ENCODE measurements at places on chromosomes 12 and 14.

DNA sequence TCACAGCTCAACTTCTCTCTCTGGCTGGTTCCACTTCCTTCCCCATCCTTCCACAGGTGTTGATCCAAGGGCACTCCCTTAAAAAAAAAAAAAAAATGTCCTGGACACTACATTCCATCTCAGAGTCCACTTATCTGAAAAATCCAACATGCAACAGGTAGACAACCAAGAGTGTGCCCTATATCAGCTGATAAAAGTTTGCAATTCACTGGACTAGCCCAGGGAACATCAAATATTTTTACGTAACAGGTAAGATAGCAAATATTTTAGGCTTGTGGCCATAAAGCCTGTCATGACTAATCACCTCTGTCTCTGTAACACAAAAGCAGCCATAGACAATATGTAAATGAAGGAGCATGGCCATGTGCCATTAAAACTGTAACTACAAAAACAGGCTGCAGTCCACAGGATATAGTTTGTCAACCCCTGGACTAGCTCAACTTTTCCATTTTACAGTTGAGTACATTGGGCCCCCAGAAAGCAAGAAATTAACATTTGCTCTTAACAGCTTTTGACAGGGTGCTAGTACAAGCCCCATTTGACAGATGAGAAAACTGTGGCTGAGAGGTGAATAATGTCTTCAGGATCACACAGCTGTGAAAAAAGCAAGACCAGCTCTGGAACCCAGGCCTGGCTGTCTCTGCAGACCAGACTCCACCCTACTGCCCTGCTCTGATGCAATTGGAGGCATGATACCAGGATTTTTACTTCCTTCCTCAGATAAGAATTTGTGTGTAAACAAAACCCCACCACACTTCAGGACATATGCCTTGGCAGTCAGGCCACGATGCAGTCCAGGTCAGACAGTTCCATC, 68.9 kb downstream of the CMKLR1 start:
- no peak for DNase-seq

GRCh38 chr12:52333321-52333720, 12.1 kb upstream of the KRT83 start:
- no peak for DNase-seq

DNA sequence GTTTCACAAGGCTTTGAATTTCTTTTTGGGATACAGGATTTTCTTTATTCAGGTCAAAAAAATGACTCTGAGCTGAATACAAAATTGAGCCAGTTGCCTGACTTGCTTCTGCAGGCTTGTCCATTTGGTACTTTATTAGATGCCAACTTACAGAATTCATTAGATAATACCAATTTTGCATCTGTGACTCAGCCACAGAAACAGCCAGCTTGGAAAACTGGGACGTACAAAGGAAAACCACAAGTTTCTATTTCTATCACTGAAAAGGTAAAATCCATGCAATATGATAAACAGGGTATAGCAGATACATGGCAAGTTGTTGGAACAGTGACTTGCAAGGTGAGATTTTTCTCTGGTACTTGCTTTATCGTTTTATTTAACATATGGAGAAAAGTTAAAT, 5.8 kb downstream of the AP5M1 start:
- no peak for DNase-seq

DNA sequence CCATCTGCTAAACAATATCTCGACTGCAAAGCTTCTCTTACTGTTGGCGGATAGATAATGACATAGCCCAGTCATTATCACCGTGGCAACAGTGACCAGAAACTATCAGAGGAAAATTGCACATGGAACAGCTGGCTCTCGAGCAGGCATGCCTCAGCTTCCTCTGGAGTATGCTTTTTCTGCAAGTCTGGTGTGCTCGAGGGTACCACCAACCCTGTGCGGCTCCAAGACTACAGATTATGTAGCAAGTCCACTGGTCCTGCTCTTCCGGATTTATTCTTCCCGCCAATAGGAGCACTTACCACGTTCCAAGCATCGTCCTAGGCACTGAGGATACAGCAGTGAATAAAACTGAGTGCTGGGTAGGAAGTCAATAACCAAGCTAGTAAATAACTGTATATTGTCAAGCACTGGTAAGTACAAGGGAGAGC, 1.4 kb upstream of the GLRX5 start:
- no peak for DNase-seq

GRCh38 chr14:22558221-22558913, 30.7 kb downstream of the DAD1 start:
- peak; percentile 78 for DNase-seq

- no peak for DNase-seq
These were observed 244.9 kb downstream of the C12orf50 start for GRCh38 chr12:87784350-87784749.

- no peak for DNase-seq
These were observed 151.1 kb upstream of the HMGA2 start for GRCh38 chr12:65673156-65673690.

- no peak for DNase-seq
These were observed 36.2 kb upstream of the PRMT8 start for GRCh38 chr12:3454780-3455179.

- DNase-seq = no peak
These were observed 167.5 kb upstream of the FKBP4 start for GRCh38 chr12:2627076-2627834.

DNA sequence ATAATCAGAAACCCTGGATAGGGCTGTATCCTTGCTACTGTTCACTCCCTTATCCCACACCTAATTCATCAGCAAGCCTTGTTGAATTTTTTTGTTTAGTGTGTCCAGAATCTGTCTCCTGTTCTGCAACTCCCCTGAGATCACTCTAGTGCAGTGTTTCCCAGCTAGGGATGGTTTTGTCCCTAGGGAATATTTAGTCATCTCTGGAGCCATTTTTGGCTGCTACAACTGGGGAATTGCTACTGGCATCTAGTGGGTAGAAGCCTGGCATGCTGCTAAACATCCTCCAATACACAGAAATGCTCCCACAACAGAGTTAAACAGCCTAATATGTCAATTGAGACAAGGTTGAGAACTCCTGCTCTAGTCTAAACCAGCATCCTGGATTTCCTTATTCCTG, 248.0 kb downstream of the NPAS3 start:
- no peak for DNase-seq

DNA sequence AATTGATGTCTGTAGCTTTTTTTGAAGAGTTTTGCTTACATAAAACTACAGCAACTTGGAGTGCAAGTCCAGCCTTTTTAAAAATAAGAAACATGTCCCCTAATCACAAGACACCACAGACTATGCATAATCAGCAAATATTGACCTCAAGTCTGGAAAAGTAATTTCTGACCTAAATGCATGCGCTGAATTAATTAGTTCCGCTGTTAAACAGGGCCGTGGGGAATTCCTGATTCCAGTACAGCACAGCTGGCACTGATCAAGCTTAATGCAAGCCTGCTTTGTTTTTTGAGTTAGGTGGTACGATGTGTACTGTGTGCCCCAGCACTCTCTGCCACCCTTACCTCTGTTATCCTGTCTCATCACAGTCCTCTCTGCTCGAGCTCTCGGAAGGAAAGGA, 9.2 kb downstream of the MLH3 start:
- DNase-seq = peak; percentile 22

DNA sequence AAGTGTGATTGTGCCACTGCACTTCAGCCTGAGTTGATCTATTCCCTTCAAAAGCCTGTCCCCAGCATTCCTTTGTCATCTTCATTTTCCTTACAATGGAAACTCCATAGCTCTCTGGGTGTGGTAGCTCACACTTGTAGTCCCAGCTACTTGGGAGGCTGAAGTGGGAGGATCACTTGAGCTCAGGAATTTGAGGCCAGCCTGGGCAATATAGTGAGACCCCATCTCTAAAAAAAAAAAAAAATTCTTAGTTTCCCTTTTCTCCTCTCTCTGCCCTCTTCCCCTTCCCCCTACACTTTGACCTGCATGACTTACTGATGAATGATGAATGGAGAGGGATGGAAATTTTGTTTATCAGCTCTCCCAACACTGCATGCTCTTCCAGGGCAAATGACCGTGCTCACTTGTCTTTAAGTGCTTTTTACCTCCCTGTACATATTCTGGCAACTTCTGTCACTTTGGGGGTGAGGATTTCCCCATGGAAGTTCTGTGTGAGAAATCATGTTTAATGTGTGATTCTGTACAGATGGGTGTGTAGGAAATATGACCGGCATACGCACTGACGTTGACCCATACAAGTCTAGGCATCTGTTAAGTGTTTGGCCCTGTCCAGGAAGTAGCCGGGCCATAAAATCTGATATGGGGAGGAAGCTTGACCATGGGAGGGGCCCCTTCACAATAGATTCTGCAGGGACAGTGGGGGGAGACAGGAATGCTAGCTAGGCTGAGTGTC, 65.4 kb downstream of the ZFP36L1 start:
- DNase-seq = peak; percentile 61

- DNase-seq = no peak
These were observed 145.7 kb downstream of the CNTN1 start for GRCh38 chr12:40837891-40838429.

DNA sequence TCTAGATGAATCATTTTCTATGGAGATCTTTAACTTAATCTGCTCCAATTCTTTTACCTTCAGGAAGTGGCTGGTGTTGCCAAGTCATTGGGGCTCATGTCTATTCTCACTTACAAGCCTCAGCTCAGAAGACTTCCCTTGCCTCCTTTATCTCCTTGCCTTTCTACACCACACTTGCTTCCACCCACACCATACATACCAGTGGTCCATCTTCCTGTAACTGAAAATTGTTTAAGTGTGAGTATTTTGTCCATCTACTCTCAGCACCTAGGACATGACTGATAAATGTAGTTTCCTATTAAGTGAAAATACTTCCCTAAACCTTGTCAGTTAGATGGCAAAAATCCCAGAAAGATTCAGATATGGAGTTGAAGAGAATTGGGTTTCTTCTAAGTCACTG, 199.7 kb upstream of the CPNE8 start:
- no peak for DNase-seq

DNA sequence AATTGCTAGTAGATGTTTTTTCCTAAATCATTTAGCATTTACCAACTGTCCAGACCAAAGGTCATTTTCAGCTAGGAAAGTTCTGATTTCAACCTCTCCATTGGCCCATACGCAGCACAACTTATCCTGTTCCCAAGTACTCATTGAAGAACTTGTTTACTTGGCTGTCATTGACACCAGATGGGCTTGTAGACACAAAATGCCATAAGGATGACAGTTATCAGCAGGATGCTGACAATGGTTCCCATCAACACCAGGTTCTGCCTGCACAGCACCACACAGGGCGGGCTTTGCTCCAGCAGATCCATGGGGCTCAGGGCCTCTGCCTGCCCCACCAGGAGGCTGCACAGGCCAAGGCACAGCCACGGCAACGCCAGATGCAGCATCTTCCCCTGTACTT, 36.5 kb upstream of the TMPRSS12 start:
- no peak for DNase-seq

- no peak for DNase-seq
These were observed 113.0 kb downstream of the UNC79 start for GRCh38 chr14:93543766-93544165.

DNA sequence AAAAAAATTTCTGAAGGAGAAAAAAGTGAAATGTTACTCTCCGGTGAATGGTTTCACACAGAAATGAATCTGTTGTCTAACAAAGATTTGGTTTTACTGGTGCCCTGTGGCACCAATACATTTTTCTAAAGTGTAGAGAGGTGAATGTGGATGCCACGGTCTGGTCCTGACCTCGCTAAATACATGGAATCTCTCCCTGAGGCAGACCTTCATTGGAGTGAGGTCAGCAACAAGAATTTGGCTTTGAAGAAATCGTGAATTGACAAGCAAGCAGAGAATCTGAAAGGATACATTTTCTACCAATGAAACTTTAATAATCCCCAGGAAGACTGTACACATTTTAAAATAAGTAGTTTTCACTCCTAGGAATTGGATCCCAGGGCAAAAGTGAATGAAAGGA, 81.2 kb upstream of the OTOGL start:
- DNase-seq = no peak

- DNase-seq = no peak
These were observed 16.8 kb upstream of the SNX6 start for GRCh38 chr14:34646570-34647255.

GRCh38 chr14:74673768-74674167, 39.1 kb downstream of the AREL1 start:
- DNase-seq = no peak
